Colonic mucosa (tissue), 4 donors: ENCODE measurements at places on chromosomes 7 and 10.

DNA sequence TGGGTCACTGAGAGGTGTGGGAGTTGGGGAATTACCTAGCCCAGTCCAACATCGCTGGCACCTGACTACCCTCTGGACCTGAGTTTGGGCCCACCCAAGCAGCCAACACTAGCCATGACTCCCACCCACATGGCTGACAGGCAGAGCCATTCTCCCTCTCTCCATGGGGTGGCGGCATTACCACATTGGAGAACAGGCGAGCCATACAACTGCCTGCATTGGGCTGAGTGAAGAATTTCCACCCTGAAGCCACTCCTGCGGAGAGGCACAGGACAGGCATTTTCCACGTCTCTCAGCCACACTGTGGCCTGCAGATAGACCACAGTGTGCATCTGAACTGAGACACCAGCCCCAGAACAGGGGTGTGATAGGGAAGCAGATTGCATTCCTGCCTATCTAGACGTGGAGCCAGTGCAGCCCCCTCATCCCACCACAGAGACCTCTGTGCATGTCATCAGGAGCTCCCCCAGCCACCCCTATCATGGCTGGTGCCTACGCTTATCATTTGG, 58.2 kb upstream of the ANTXRL start:
- H3K4me3 ChIP-seq: no peak overlapping the region
- H3K4me1 ChIP-seq: no peaks in the 10 kb centered on the region
- H3K27me3 ChIP-seq: no peaks in the 10 kb centered on the region
- no peaks in the 10 kb centered on the region for H3K36me3 ChIP-seq
- DNase-seq: peak; percentile 72
- H3K27ac ChIP-seq: no peak overlapping the region

GRCh38 chr10:62760401-62760800, 44.1 kb upstream of the ADO start:
- no peaks in the 10 kb centered on the region for H3K36me3 ChIP-seq
- H3K27ac ChIP-seq: no peak overlapping the region
- H3K4me3 ChIP-seq: no peak overlapping the region
- DNase-seq: no peak
- no peaks in the 10 kb centered on the region for H3K4me1 ChIP-seq

DNA sequence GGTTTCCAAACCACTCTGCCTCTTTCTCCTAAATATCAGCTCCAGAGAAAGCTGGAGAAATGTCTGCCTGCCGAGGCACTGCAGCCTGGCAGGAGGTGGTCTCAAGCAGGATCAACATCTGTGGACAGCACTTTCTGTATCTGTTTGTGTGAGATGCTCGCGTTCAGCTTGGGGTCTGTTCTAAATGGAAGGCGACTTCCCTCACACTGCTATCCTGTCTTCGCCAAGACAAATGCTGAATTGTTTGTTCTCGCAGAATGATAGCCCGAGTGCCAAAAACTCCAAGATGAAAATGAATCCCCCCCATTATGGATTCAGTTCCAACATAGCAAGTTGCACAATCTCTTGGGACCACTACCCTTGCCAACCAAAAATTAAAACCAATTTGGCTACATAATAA, 72.2 kb upstream of the PALS2 start:
- no peak overlapping the region for H3K4me3 ChIP-seq
- no peak for DNase-seq
- H3K27ac ChIP-seq: no peak overlapping the region
- no peaks in the 10 kb centered on the region for H3K4me1 ChIP-seq

GRCh38 chr7:21071561-21072501, 285.1 kb upstream of the SP8 start:
- no peak overlapping the region for H3K27ac ChIP-seq
- no peak overlapping the region for H3K4me3 ChIP-seq
- H3K4me1 ChIP-seq: no peaks in the 10 kb centered on the region
- H3K27me3 ChIP-seq: no peaks in the 10 kb centered on the region

- DNase-seq: no peak
- H3K27ac ChIP-seq: peak overlapping the region; percentile 95
- no peaks in the 10 kb centered on the region for H3K27me3 ChIP-seq
- H3K4me1 ChIP-seq: peaks cover 12% of the 10 kb centered on the region
- no peak overlapping the region for H3K4me3 ChIP-seq
- H3K36me3 ChIP-seq: no peaks in the 10 kb centered on the region
Measured at GRCh38 chr7:140229101-140229525, 52.3 kb upstream of the KDM7A start.

- no peaks in the 10 kb centered on the region for H3K36me3 ChIP-seq
- H3K4me1 ChIP-seq: peaks cover 13% of the 10 kb centered on the region
- peak; percentile 80 for DNase-seq
- no peaks in the 10 kb centered on the region for H3K27me3 ChIP-seq
- peak overlapping the region; percentile 10 for H3K4me3 ChIP-seq
Measured at GRCh38 chr7:12715372-12716133, 28.1 kb downstream of the ARL4A start.

DNA sequence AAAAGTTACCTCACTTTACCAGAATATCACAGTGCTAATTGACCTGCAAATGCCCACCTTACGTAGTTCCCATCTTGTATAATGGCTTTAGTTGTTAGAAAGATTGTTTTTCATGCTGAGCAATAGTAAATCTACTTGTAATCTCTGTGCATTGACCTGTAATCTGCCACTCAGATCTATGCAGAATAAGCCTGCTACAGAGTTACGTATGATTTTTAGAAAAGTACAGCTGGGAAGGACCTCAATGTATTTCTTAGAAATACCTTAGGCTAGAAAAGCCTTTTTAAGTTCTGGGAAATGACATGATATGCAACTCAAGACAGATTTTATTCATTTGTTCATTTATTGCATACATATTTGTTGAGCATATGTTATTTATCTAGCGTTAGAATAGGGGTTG, 530.9 kb downstream of the SORCS3 start:
- no peaks in the 10 kb centered on the region for H3K36me3 ChIP-seq
- H3K4me1 ChIP-seq: no peaks in the 10 kb centered on the region
- no peak for DNase-seq
- H3K27ac ChIP-seq: no peak overlapping the region
- H3K4me3 ChIP-seq: no peak overlapping the region

DNA sequence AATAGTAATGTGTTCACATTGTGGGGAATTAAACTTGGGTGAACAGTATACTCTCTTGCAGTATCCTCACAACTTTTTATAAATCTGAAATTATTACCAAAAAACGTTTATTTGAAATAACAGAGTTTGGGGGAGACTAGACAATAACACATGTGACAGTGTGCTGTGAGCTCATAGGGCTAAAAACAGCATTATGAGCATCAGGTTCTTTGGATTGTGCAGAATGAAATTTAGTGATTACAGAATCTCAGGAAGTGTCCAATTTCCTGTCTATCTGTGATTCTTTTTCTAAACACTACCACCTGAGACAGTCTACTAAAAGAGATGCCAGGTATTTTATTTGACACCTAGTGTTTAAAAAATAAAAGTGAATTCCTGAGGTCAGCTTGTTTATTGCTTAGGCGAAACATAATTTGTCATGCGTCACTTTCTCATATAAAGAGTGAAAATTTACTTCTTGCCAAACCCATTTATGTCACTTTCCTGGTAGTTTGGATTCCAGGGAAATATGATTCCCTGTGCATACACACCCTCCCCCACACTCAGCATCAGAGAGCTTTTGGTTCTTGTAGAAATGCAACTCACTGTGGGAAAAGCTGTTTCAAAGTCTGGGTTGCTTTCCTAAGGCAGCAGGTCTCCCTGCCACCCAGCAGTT, 71.2 kb downstream of the AOAH start:
- H3K36me3 ChIP-seq: no peaks in the 10 kb centered on the region
- no peaks in the 10 kb centered on the region for H3K4me1 ChIP-seq
- H3K4me3 ChIP-seq: no peak overlapping the region
- H3K27ac ChIP-seq: peak overlapping the region; percentile 31
- H3K27me3 ChIP-seq: no peaks in the 10 kb centered on the region

- H3K27ac ChIP-seq: no peak overlapping the region
- H3K36me3 ChIP-seq: no peaks in the 10 kb centered on the region
- no peaks in the 10 kb centered on the region for H3K4me1 ChIP-seq
- H3K4me3 ChIP-seq: no peak overlapping the region
- DNase-seq: no peak
Measured at GRCh38 chr10:7544203-7544602, 122.6 kb downstream of the ITIH5 start.

- no peaks in the 10 kb centered on the region for H3K36me3 ChIP-seq
- H3K27ac ChIP-seq: peak overlapping the region; percentile 60
- peaks cover 26% of the 10 kb centered on the region for H3K4me1 ChIP-seq
- DNase-seq: no peak
- H3K4me3 ChIP-seq: no peak overlapping the region
Measured at GRCh38 chr10:103696094-103696410, 159.3 kb downstream of the SH3PXD2A start.

- H3K27me3 ChIP-seq: no peaks in the 10 kb centered on the region
- no peaks in the 10 kb centered on the region for H3K36me3 ChIP-seq
- H3K27ac ChIP-seq: no peak overlapping the region
- H3K4me3 ChIP-seq: no peak overlapping the region
- no peak for DNase-seq
Measured at GRCh38 chr7:78677391-78677790, 776.1 kb downstream of the MAGI2 start.

DNA sequence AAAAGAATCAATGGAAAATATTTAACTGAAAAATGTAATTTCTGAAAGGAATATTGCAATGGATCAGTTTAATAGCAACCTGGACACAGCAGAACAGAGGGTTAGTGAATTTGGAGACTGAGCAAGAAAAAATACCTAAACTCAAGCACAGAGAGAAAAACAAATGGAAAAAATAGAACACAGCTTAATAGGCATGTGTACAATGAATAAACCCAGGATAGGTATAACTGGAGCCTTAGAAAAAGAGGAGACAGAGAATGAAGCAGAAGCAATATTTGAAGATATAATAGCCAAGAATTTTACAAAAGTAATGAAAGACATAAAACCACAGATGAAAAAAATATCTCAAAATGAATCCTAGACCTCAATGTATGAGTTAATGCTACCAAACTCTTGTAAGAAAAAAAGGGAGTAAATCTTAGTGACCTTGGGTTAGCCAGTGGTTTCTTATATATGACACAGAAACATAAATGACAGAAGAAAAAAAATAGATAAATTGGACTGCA, 2.9 kb upstream of the DNAJC1 start:
- no peaks in the 10 kb centered on the region for H3K27me3 ChIP-seq
- DNase-seq: no peak
- no peak overlapping the region for H3K4me3 ChIP-seq
- no peaks in the 10 kb centered on the region for H3K4me1 ChIP-seq

GRCh38 chr7:150447966-150448788, 2.3 kb upstream of the GIMAP8 start:
- H3K27me3 ChIP-seq: no peaks in the 10 kb centered on the region
- no peak for DNase-seq
- H3K27ac ChIP-seq: no peak overlapping the region
- no peaks in the 10 kb centered on the region for H3K36me3 ChIP-seq
- H3K4me1 ChIP-seq: no peaks in the 10 kb centered on the region
- no peak overlapping the region for H3K4me3 ChIP-seq

- no peaks in the 10 kb centered on the region for H3K36me3 ChIP-seq
- peaks cover 7% of the 10 kb centered on the region for H3K27me3 ChIP-seq
- peak; percentile 90 for DNase-seq
- peak within 1 kb of the TSS; percentile 94 for H3K27ac ChIP-seq
- H3K4me1 ChIP-seq: no peaks in the 10 kb centered on the region
Measured at GRCh38 chr7:27165089-27165995, at the start of gene HOXA9. Gene HOXA9, minus strand, starts transcription at chr7:27165537. Its CDS starts 80 bp downstream, at chr7:27165457.

DNA sequence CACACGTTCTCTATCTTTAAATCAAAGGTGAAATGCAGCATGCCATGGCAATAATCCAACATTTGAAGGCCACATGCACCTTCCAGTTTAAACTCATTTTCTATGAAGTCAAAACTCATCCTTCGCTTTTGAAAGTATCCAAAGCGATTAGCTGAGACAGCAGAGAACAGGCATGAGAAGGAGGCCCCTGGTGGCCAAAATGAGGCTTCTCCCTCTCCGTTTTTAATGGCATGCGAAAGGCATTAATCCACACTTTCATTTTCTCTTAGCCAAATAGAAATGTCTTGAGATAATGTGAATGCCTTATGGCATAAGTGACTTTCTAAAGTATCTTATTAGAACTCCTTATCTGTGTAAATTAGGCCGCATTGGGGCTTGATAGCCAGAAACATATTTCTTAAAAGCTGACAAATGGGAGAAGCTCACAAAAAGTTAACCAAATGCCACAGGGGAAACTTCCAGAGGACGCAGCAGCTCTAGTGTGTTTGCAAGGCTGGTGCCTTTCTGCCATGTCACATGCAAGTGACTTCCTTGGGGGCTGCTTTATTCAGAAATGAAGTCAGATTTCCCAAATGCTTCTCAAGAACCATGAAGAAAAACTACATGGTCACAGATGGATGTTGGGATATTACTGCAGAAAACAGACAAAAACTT, 1189.6 kb downstream of the SORCS1 start:
- DNase-seq: no peak
- H3K4me3 ChIP-seq: no peak overlapping the region
- no peaks in the 10 kb centered on the region for H3K27me3 ChIP-seq
- no peaks in the 10 kb centered on the region for H3K36me3 ChIP-seq

DNA sequence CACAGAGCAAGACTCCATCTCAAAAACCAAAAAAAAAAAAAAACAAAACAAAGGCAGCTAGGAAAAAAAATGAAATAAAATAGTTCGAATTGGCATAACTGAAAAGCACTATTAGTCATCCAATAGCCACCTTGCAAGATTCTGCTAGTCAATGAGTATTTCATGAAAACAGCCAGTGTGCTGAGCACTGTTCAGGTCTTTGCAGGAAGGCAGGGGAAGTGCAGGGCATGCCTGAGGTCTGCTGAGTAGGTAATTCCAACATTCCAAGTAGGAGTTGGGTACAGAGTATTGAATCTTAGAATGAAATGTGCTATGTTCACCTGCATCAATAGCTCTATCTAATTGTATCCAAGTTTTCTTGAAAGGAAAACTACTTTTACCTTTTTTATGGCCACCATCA, 22.9 kb downstream of the ABRAXAS2 start:
- H3K4me3 ChIP-seq: no peak overlapping the region
- no peaks in the 10 kb centered on the region for H3K27me3 ChIP-seq
- no peak for DNase-seq
- H3K4me1 ChIP-seq: no peaks in the 10 kb centered on the region
- no peak overlapping the region for H3K27ac ChIP-seq
- H3K36me3 ChIP-seq: no peaks in the 10 kb centered on the region

GRCh38 chr10:10007957-10008356, 1009.7 kb upstream of the CELF2 start:
- no peak overlapping the region for H3K27ac ChIP-seq
- H3K27me3 ChIP-seq: no peaks in the 10 kb centered on the region
- no peaks in the 10 kb centered on the region for H3K36me3 ChIP-seq
- DNase-seq: no peak
- no peaks in the 10 kb centered on the region for H3K4me1 ChIP-seq

DNA sequence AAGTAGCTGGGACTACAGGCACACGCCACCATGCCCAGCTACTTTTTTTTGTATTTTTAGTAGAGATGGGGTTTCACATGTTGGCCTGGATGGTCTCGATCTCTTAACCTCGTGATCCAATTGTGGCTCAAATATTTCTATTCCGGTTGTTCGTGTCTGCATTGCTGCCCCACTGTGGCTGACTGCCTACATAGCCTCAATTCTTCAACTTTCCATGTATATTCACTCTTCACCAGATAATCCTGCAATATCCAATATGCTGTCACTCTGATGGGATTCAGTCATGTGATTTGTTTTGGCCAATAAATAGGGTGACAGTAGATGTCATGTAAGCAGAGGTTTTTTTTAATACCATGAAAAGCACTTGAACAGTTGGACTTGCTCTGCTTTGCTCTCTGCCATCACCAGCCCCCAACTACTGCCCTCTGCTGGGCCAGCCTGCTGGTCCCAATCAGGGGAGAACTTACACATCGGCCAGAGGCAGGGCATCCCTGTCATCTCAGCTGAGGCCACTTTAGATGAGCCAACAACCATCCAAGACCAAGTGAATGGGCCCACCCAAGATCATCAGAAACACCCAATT, 56.7 kb downstream of the NSUN6 start:
- no peak overlapping the region for H3K27ac ChIP-seq
- H3K36me3 ChIP-seq: no peaks in the 10 kb centered on the region
- no peaks in the 10 kb centered on the region for H3K4me1 ChIP-seq
- no peak for DNase-seq
- no peaks in the 10 kb centered on the region for H3K27me3 ChIP-seq
